CD8-positive, alpha-beta T cell (primary cell): ENCODE measurements at places on chromosomes 5 and 9.

GRCh38 chr9:127838375-127839078 is 15.9 kb downstream of the ENG start:
- DNase-seq = no peak

DNA sequence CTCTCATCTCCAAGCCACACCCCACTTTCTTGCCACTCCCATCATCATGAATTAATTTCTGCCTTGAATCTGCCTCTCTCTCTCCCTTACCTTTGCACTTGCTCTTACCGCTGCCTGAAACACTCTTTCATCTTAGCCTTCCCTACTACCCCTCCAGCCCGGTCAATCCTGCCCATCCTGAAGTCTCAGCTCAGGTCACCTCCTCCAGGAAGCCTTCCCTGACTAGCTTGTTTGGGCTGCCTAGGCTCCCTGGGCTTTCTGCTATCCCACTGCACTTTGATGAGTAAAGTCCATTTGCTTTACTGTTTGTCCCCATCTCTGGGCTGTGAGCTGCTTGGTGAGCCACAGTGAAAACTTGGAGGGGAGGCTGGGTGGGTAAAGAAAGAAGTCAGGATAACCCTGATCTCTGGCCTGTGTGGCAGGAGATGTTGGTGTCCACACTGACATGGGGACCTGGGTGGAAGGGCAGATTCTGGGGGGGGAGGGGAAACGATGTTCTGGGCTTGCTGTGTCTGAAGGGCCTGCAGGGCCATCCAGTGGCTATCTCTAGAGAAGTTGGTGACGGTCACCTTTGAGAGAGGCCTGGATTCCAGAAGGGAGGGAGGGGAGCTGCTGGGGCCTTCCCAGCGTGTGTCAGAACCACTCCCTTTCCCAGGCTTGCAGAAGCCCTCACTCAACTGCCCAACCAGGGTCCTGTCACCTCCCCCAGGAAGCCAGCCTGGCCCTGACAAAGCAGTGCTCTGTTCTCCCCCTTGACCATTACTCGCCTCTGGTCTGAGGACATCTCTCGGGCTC is 75.0 kb upstream of the DAB2IP start:
- no peak for DNase-seq

- no peak for DNase-seq
Measured at GRCh38 chr9:129053020-129053419, 16.6 kb downstream of the MIGA2 start.

DNA sequence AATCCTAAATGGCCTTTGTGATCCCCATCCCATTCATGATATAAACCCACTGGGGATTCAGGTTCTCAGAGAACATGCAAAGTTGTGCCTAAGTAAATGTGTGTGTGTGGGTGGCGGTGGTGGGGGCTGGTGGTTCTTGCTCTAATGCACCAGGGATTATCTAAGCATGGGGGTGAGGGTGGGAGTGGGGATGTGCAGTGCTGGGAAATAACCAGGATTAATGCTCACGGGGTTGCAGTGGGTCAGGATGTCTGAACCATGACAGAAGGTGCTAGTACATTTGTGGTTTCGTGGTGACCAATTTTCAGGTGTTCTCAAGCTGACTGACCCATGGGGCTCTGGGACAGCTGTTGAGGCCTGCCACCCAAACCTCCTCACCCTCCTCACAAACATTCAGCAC is 101.0 kb downstream of the ZNF608 start:
- DNase-seq = no peak

DNA sequence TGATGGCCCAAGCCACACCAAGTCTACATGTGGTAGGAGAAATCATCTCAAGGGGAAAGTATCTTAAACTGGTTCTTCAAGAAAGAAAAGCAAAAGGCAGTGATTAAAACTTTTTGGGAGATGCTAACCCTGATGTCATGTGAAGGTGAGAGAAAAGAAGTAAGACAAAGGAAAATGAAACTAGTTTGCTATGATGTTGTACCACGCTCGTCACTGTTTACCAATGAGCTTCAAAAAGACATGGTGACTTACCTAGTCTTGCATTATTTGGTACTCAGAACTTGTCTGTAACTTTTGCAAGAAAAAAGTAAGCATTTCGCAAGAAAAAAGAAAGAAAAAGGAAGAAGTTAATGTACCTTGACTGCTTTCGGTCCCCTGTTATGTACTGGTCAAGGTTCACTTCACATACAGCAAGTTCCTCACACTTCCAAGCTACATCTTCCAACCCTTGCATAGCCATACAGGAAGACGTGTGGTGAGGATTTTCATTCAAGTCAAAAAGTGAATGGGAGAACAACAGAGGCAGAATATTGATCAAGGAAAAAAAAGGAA is 739.3 kb downstream of the NR2F1-AS1 start:
- no peak for DNase-seq

DNA sequence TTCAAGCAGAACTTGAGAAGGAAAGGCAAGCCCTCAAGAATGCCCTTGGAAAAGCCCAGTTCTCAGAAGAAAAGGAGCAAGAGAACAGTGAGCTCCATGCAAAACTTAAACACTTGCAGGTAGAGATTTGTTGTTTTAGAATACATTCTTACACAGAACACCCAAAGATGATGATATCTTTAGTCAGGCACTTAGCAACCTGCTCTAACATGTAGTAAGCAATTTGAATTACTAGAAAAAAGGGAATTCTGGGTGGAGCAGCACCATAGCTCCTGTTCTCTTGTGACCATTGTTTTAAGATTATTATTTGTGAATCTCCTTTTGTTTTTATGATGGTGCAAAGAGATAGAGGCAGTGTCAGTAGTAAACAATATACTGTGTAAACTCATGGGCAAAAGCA is 63.1 kb downstream of the RAB14 start:
- no peak for DNase-seq
